ENCODE measurements at places on chromosomes 13 and 19.

DNA sequence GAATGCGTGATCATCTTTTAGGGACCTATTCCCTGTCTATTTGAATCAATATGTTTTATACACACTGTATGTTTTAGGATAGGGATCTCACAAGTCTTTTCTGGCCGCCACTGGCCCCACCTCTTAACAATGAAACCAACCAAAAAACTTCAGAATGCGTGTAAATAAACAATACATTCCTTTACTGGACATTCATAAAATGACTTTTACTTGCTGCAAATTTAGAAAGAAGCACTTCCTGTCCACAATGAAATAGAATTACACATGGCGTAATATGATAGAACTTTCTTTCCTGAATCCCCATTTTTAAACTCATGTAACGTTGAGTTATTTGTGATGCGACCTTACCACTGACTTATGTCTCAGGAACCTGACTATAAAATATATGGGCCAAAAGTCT is 233.6 kb downstream of the SLITRK6 start:
- no peak for DNase-seq

DNA sequence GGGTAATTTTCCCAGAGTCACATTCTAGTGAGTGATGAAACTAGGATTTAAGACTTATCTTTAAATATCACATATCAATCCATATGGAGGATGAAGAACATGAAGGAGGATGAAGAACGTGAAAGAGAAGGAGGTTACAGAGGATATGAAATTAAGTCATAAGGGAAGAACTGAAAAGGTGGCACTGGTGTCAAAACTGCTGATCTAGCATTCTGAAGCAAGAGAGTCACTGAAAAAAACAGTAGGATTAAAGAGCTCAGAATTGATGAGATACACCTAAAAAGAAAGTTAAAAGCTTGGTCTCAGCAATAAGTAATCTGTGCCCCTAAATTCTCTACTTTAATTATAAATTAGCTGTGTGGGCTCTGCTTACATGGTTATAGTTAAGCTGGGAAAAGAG is 156.5 kb downstream of the KCTD12 start:
- no peak for DNase-seq

- DNase-seq: no peak
These were observed 263.7 kb upstream of the PCDH9 start for GRCh38 chr13:67493835-67494234.

GRCh38 chr13:44211704-44212346 is 161.8 kb upstream of the SERP2 start:
- DNase-seq: no peak

DNA sequence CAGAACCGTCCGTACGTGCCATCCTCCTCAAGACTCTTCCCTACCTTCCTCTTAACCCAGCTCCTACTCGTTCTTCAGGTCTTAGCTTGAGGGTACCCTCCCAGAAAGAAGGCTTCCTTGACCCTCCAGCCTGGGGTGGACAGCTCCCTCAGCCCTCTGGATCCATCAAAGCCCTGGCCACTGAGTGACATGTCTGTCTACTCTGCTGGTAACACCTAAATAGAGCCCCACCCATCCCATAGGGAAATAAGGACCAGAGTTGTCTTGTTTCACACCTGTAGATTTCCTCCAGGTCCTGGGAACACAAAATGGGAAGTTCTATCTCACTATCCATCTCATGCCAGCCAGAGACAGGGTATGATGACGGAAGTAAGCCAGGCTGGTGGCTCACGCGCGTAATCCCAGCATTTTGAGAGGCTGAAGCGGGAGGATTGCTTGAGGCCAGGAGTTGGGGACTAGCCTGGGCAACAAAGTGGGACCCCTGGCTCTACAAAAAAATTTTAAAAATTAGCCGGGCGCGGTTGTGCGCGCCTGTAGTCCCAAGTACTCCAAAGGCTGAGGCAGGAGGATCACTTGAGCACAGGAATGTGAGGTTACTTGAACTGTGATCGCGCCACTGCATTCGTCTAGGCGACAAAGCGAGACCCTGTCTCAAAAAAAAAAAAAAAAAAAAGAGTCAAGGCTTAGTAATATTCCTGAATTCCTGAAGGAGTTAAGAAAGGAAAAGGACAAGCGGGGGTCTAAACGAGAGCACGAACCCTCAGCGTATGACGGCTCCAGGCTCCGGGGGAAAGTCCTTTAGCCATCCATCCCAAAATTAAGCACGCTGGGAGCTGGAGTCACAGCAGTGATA is 566 bp upstream of the CCDC97 start:
- no peak for DNase-seq

DNA sequence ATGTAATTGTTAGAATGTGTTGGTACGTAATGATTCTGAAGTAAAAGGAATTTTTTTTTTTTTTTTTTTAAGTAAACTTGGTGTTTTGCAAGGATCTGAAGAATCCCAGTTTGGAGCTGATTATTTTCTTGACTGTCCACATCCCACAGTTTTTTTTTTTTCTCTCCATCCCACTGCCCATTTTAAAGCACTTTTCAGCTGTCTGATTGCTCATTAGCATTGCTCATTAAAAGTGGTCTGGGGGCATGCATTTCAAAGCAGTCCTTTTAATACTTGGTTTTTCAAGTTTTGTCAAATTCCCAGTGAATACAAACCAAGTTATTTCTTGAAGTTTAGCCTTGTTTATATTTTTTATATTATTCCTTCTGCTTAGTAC is 44.1 kb downstream of the SLAIN1 start:
- DNase-seq: no peak

DNA sequence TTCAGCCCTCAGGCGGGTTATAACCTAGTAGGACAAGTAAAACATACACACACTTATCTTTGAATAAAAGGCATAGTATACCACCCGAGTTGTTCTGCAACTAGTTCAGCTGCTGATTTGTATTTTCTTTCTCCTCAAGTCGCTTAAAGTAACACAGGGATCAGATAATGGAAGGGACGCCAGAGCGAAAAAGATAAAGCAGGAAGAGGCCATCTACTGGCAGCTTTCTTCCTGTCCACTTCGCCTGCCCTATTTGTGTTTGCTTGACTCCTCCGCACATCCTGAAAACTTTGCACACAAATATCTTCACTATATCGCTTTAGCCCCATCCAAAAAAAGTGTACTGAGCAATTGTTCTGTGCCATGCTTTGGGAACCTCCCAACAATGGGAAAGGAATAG is 238.0 kb upstream of the SOX21 start:
- no peak for DNase-seq

DNA sequence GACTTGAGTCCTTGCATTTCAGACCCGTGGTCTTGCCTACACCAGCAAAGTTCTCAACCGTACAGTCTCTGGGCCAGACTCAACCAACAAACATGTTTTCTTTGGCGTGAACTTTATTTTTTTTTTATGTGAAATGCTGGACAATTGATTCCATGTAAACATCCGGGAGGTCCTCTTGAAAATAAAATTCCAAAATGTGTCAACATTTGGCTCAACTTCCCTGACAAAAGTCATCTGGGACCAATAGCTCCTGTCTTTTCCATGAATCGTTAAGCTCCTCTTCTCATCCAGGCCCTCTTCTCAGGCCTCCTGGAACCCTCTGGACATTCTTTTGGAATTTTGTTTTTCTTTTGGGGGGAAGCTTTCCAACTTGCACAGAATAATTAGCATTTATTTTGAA is 2.7 kb downstream of the ALDH16A1 start:
- no peak for DNase-seq

DNA sequence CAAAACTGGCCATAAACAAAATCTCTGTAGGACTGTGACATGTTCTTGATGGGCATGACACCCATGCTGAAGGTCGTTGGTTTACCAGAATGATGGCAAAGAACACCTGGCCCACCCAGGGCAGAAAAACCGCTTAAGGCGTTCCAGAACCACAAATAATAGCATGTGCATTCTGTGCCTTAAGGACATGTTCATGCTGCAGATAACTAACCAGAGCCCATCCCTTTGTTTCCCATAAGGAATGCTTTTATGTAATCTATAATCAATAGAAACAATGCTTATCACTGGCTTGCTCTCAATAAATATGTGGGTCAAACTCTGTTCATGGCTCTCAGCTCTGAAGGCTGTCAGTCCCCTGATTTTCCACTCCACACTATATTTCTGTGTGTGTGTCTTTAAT is 11.2 kb upstream of the ZNF578 start:
- DNase-seq: no peak

- DNase-seq: no peak
These were observed 30.5 kb downstream of the ZSWIM4 start for GRCh38 chr19:13825489-13826441.

- no peak for DNase-seq
These were observed 91.8 kb upstream of the POSTN start for GRCh38 chr13:37690361-37690760.

DNA sequence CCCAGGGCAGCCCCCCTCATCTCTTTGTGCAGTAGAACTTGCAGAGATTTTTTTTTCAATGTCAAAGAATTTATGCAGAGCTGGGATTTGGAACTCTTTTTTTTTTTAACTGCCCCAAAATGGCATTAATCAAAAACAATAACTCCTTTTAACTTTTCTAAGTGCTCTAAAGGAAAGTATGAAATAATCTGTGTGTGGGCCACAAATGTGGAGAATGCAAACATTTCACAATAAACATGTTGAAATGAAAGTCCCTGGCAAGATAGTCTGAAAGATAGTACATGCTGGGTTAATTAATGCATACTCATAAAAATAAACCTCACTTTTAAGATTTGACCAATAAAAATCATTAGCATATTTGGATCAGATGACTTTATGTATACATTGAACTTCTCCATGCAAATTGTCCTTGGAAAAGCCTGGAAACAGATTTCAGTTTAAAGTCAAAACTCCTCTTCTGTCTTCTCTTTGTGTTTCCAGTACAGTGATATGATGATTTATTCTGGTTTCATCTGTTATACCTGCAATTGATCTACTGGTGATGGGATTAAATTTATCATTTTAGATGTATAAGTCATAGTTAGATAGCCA is 30.5 kb upstream of the ZNF536 start:
- DNase-seq: no peak

DNA sequence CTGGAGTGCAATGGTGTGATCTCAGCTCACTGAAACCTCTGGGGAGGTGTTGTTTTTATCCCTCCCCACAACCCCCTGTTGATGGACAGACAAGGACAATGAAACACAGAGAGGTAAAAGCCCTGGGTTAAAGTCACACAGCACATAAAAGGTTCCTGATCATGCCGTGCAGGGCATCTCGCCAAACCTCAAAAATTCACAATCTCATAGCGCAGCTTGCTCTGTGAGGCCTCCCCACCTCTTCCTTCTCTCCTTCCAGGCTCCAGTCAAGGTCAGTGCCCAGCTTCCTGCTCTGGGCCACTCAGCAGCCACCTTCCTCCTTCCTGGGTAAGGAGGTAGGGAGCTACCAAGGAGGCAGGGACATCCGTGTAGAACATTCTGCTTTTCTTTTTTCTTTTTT is 2.3 kb downstream of the FUT2 start:
- DNase-seq: no peak
